ENCODE measurements at places on chromosomes 3 and 15.
A peak's percentile ranks its signal among the peaks of the same experiment; 100 is the strongest.

- DNase-seq: no peak
These were observed 12.1 kb downstream of the KBTBD13 start for GRCh38 chr15:65088643-65089021.

DNA sequence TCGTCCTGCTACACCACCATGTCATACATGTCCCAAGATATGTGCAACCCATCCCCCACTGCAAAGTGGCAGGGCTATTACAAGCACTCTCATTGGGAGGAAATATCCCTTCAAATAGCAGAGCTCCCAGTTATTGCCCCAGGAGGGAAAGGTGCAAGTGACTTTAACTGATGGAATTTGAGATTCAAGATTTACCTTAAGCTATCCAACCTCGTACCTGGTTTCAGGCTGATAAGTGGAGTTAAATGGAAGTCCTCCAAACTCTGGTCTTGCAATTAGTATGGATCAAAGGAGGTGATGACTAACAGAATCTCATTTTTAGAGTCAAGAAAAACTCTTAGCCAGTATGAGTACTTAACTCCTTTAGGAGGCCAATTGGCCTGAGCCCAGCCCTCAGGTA lies 2.1 kb downstream of the SLCO2A1 start:
- DNase-seq: no peak

GRCh38 chr3:70298385-70298784 lies 14.1 kb downstream of the MDFIC2 start:
- no peak for DNase-seq

DNA sequence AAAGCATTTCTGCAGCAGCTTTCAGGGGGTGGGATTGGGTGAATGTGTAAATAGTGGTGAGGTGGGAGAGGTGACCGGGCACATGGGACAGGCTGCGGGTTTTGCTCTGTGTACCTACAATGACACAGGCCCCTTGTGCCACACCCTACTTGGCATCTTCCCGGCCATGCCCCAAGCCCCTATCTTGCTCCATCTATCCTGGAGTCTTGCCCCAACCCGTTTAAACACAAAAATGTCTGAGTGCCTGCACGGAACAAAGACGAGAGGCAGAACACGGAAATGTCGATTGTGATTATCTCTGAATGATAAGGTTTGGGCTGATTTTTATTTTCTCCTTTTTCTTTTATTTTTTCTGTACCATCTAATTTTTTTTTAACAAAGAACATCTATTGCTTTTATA lies 46.0 kb upstream of the SLC6A1 start:
- DNase-seq: no peak

DNA sequence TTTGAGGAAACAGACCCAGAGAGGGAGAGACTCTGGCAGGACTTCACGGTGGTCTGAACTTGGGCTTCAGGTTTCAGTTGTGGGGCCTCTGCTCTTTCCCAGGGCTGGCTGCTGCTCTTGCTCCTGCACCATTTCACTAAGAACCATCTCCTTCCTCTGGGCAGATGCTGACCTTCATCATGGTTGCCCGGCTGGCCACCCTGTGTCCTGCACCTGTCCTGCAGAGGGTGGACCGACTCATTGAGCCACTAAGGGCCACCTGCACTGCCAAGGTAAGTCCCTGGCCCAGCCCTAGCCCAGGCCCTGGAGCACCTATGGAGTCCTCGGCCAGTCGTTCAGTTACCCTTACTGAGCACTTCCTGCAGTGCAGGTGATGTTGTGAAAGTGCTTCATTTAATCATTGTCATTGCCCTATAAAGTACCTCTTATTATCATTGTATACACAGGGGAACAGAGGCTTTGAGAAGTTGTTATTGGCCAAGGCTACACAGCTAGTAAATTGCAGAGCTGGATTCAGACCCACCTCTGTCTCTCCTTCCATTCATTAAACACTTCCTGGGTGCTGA lies 10.0 kb downstream of the RPL32 start:
- no peak for DNase-seq

- DNase-seq: no peak
These were observed 239.2 kb downstream of the GABRG3 start for GRCh38 chr15:27210176-27210575.

GRCh38 chr3:18531662-18532061 lies 106.5 kb upstream of the SATB1 start:
- no peak for DNase-seq

DNA sequence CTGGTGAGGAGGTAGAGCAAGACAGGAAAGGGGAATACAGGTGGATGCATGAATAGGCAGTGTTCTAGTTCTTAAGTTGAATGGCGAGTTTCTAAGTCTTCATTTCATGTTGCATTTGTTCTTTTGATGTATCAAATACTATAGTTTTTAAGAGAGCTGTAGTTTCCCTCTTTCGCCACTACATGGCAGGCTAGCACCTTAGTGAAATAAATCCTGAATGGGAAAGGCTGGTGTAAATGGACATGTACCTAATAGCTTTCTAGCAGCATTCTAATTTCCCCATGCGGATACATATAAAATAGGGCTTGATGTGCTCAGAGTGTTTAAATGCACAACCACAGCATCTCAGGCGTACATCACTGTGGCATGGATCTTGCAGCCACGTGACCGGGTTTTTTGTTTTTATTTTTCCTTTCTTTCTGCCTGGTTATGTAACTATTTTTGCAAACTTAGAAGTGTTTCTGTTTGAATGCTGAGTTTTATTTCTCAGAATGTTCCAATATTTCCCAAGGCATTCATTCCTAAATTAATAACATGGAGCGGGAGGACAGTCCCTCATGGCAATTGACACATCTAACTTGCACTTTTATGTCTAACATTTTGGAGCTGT lies 23.5 kb upstream of the CLN6 start:
- DNase-seq: no peak

DNA sequence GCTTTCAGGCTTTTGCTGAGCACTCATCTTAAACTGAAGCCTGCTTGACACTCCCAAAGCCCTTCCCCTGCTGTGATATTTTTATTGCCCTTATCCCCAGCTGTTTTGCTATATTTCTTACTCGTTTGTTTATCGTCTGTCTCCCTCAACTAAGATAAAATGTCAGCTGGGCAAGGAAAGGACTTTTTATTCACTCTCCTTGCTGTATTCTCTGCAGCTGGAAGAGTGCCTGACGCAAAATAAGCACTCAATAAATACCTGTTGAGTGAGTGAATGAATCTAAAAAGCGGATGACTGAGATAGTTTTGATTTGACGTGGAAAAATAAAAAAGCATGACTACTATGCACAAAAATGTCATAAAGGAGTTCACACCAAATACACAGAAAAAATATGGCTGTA lies 84.8 kb upstream of the POMGNT2 start:
- DNase-seq: no peak

- DNase-seq: no peak
These were observed 140.5 kb downstream of the TLE3 start for GRCh38 chr15:69957175-69957574.

DNA sequence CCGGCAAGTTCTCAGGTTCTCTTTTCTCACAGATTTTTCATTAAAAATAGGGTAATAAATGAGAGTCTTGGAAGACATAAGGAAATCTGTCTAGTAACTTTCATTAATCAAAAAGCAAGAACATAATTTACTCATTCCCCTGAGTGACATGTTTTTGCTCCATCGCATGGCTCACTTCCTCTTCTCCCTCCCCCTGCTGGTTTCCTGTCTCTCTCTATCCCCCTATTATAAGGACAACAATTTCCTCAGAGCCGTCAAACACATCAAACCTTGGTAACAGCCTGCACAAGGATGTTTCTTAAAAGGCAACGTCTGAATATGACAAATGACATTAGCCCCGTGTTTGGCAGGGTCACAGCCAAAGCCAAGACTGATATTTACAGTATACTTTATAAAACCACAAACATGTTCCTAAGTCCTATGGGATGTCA lies 1149.6 kb downstream of the IGSF11 start:
- DNase-seq: no peak

DNA sequence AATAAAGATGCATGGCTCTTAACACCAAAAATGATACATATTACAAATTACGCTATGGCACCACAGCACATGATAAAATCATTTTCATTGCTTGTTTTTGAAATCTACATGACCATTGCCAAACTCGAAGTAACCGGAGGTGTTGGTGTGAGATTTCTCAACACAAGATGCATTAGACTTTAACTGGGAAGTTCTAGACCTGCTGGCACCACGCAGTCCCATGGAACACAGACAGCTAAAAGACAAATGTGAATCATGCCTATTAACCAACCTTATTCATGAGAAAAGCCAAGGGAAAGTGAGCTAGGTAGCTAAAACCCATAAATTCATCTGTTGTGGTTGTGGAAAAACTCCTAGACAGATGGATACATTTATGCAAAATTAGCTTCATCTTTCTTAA lies 595.4 kb downstream of the FOXP1 start:
- DNase-seq: no peak

- no peak for DNase-seq
These were observed 98.0 kb downstream of the DTWD1 start for GRCh38 chr15:49718846-49719245.

DNA sequence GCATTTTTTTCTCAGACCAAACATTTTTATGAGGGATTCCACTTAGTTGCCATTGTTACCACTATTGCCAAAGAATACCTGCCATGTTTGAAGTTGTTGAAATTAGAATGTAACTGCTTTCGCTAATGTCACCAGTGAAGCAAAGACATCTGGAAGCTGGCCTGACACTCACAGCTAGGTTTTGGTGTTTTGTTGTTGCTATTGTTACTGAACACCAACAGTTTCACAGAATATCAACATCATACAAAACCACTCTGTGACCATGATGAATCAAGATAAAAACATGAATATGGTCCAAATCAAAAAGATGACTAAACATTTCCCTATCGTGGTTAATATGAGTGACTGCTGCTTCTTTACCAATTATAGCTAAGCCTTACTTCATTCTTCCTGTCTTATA lies 6.9 kb upstream of the CFAP20DC start:
- no peak for DNase-seq

DNA sequence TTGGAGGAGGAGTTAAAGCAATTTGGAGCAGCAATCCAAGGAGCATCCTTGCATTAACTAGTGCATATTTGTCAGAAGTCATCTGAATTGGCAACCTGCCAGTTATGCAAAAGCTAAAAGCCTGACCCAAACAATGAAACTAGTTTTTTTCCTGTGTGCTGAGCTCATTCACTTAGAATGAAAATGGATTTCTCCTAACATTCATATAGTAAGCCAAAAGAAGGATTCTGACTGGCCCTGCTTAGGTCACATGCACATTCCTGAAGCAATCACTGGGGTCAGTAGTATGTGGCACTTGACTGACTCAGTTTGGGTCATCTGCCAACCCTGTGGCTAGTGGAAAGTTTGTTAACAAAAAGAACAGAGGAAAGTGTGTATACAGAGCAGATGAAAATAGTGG lies 30.5 kb downstream of the OXSM start:
- no peak for DNase-seq

GRCh38 chr3:31532587-31533168 lies at the start of gene STT3B:
STT3B (plus strand) TSS chr3:31532925; CDS start chr3:31532999, 74 bp downstream.
- DNase-seq: peak; percentile 83

GRCh38 chr3:58528629-58529028 lies 8.4 kb downstream of the ACOX2 start:
- DNase-seq: no peak

DNA sequence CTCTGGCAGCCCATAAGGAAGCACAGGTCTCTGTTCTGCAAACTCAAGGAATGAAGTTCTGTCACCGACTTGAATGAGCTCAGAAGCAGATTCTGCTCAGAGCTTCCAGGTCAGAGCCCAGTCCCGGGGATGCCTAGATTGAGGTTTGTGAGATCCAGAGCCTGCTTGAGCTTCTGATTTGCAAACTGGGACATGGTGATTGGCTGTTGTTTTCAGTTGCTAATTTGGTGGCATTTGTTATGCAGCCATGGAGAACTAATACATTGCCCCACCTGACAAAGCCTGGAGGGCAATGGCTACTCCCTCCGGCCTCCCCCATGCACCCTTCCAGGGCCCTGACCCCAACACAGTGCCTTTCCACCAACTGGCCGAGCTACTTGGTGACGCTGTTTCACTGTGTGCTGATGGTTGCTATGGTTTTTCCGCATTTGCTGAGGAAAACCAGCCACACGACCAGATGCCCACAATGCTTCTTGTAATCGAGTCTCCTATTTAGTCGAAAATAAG lies 379.5 kb upstream of the ATP10A start:
- DNase-seq: no peak

DNA sequence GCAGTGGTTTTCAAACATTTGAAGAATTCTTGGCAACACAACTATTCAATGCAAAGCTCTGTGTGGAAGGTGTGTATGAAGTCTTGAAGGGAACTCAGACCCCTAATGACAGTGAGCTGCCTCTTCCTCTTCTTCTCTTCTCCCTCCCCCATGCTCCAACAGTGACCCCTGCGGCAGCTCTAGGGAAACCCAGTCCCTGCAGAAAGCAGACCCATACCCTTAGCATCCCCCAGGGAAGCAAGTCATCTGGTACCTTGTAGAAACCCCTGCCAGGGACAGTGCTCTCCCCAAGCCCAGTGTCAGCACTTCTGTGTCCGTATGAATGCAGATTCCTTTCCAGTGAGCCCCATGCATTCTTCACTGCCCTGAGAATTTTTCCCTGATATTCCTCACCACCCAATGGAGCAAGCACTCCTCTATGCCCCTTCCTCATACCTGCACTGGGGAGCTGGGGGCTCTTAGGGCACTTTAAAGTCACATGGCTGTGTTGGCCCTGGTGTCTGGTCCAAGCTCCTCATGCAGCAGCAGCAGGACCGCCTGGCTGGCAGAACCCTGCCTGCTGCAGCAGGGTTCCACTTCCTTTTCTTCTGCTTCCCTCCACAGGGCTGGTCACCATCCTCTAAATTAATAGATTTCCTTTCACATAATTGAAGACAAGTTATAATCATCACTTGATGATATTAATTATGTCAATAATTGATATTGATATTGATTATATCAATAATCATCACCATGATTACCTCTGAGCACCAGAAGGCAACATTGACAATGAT lies 442.5 kb downstream of the EPHB1 start:
- no peak for DNase-seq
